ENCODE measurements at places on chromosomes 2 and 18.

DNA sequence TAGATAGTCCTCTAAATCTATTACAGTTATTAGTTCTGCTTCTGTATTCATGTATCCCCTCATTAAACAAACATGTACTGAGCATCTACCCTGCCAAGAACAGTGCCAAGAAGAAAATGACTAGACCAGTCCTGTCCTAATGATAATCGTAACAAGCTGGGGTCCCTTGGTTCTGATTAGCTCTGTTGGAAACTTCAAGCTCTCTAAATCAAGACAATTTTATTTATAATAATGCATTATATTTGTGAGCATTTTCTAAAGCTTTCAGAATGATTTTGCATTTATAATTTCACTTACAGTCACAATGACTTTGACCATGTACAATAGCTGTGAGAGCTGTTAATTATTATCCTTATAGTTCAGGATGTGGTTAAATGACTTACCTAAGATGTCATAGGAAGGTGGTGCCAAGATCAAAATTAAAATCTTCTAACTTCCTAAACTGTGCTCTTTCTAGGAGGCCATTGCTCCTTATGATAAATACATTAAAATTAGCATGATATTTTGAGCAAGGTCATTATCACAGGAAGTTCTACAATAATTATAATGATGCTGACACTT lies 336.5 kb upstream of the SLC39A10 start:
- DNase-seq, result no peak

- DNase-seq, result no peak
Observed at GRCh38 chr18:3712491-3712890, 262.5 kb downstream of the TGIF1 start.

GRCh38 chr2:73939419-73939818 lies 12.7 kb downstream of the DGUOK start:
- DNase-seq, result peak; percentile 49

DNA sequence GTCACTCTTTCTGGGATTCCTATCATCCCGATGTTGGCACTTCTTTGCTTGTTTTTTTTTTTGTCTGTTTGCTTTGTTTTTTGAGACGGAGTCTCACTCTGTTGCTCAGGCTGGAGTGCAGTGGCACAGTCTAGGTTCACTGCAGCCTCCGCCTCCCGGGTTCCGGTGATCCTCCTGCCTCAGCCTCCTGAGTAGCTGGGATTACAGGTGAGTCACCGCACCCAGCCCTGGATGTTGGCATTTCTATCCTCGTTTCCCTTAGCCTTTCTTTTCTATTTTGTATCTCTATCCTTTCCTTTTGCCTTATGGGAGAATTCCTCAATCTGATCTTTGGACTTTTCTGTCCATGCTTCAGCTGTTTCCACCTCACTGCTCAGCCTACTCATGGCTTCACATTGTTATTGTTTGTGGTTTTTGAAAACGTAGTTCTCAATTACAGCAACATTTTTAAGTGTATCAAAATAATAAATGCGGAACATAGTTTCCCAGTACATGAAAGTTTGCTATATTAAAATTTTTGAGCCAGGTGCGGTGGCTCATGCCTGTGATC lies 62.1 kb upstream of the ZNF516 start:
- no peak for DNase-seq

DNA sequence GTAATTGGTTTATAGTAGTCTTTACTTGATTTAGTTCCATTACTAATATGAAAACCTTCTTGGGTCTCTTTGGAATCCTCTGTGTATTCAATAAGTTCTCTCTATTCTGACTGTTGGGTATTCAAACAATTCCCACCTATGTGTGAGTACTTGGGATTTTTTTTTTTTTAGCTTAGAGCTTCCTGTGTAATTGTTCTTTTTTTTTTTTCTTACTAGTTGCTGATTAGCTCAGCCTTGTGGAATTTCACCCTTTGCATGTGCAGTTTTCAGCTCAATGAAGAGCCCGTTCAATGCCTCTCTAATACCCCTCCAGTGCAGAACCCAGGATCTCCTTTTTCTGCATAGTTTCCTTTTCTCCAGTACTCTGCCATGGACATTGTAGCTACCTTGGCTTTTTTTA lies 339.1 kb upstream of the GALNT5 start:
- no peak for DNase-seq

DNA sequence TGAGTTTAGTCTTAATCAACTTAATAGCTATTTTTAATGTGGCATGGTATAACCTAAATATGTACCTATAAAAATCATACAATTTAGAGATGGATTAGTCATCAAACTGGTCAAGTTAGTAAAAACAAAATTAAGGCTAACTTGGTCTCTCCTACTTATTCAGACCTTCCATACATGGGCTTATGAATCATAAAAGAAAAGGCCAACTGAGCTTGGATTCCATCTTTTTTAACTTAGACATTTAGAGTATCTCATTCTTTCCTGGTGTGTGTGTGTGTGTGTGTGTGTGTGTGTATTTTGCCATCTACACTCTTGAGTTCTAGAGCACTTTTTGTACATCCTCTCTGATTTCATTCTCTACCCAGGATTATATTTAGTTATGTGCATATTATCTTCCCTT lies 637.5 kb downstream of the PLCL1 start:
- DNase-seq, result no peak

DNA sequence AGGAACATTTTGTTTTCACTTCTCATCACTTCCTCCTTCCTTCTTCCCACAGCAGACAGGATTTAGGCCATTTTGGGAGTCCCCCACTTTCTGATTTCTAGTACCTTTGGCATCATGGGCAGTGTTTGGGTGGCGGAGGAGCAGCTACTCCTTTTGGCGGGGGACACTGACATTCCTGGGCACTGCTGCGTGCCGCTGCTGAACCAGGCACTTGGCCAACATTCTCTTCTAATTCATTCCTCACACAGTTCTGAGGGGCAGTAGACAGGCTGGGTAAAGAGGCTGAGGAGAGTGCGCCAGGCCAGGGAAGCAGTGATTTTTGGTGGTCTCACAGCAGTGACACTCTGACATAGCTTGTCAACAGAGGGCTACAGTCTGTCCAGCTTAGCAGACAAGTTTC lies 270.2 kb downstream of the LOXHD1 start:
- DNase-seq, result no peak

- peak; percentile 64 for DNase-seq
Observed at GRCh38 chr2:189254268-189254883, 74.8 kb upstream of the COL5A2 start.

- no peak for DNase-seq
Observed at GRCh38 chr2:42957109-42957860, 164.9 kb upstream of the HAAO start.

DNA sequence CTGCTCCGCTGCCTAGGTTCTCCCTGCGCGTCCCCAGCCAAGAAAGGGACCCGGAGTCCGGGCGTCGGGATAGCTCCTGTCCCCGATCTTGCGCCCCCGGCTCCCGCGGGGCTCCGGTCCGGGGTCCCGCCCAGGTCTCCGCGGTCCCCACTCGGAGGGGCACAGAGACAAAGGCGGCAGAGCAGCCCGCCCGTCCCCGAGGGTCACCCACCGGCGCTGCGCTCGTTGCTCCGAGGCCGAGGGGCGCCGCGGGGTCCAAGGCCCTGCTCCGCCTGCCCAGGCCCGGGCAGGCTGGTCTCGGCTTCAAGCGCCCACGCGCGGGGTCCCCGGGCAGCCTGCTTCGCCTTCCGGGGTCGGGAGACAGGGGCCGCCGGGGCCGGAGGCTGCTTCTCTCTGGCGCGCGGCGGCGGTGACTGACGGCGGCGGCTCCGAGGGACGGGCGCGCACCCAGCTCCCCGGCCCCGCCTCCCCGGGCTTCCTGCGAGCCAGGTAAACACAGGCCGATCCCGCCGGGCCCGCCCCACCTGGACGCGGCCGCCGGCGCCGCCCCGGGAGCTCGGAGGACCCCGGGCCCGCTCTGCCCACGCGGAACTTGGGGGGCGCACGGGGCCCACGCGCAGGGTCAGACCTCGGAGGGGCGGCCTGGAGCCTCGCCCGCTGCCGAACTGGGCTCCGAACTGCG lies at the start of gene MBP:
Gene MBP, minus strand, starts transcription at position 415 of the 682 bp plus-strand sequence. CDS start 27,522 bp downstream, outside the sequence.
- no peak for DNase-seq

DNA sequence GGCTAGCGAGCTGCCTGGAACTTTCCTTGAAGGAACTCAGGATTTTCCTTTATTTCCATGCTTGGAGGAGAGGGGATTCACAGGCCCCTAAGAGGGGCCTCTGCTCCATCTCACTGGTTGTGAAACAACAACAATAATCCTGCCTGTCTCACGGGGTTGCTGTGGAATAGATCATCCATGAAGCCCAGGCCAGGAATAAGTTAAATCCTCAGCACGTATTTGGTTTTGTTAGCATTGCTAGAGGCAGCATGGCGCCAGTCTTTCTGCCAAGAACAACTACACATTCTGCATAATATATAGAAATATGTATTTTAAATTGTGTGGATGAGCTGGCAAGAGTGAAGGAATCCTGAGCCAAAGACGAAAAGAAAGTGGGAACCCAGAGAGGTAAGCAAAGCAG lies 80.8 kb upstream of the L3MBTL4 start:
- DNase-seq, result no peak

- DNase-seq, result no peak
Observed at GRCh38 chr2:226136739-226137138, 662.9 kb downstream of the IRS1 start.

DNA sequence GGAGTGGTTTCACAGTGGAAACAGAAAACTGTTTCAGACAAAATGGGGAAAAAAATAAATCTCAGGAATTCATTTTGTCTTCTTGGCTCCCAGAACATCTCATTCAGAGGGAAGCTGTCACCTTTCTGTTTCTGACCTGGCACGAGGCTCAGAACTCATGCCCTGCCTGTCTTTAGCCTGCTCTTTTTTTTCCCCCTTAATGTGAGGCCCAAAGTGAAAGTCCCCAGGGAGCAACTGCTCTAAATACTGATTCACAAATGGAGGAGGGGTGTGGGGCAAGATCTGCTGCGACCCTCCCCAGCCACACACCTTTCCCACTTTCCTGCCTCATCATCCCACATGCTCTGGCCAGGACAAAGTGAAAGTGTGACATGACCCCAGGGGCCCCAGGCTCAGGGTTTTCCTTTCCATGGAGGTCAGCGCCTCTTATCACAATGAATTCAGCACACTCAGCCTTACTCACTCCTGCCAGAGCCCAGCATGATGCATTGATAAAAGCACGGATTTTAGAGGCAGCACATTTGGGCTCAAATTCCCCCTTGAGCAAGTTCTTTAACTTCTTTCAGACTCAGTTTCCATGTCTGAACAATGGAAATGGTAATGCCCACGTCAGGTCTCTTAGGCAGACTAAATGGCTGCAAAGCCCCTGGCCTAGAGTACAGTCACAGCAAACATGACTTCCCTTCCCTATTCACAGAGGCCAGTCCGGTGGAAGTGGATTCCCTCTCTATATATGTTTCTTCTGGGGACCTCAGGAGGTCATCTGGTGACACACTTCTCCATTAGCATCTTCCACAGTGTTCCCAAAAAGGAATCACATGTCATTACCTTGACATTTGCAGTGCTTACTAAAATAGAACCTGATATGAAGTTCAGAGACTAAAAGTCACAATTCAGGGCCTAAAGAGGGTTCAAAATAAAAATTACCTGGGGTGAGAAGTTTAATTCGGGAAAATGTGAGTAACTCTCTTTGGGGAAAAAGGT lies 55.3 kb upstream of the TMEM163 start:
- peak; percentile 8 for DNase-seq

DNA sequence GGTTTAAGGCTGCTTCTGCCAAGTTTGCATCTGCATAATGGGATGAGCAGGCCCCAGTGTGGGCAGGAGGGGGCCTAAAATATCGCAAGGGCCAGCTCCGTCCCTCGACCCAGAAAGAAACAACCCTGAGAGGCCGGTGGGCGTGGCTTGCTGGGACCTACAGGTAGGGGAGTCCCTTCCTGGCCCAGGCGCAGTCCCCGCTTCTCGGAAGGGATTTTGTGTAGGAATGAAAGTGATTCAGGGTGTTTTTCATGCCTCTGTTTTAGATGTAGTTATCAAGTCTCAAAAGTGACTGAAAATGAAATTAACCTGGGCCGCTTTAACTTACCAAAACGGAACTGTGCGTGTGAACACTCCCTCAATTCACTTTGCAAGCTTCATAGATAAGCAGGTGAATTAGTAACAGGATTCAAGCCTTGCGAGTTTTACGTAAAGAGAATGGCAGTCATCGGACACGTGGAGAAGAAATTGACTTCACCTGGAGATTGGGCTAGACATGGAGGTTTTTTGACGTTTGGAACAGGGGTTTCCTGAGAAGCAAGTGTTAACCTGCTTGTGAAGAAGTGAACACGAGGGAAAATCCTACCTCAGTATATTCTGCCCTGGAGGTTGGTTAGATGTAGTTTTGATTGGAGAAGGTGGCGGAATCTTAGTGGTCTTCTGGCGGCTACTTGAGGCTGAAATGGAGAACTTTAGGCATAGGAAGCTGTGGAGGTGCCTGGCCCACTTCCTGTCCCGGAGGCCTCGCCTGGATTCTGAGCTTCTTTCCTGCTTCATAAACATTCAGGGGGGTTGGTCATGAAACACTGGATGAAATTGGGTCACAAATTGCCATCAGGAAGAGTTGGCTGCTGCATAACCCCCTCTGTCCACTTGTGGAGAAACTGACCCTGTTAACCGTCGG lies 1.7 kb downstream of the NCK2 start:
- no peak for DNase-seq

DNA sequence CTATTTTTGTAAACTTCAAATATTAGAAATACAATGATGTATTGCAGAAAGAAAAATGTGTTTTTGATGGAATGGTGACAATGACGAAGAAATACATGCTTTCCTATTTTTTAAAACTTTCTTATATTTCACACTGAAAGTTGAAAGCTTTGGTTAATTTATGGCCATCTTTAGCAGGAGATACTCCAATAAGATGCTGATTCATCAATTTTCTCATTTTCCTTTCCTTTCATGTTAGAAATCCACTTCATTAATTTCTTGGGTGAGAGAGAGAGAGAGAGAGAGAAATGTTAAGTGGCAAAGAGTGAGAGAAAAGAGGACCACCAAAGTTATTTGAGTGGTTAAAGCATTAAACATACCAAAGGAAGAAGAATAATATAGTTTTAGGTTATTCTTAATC lies 28.6 kb upstream of the MAP2 start:
- DNase-seq, result no peak

GRCh38 chr2:236400594-236401360 lies 136.6 kb upstream of the ASB18 start:
- DNase-seq, result no peak

DNA sequence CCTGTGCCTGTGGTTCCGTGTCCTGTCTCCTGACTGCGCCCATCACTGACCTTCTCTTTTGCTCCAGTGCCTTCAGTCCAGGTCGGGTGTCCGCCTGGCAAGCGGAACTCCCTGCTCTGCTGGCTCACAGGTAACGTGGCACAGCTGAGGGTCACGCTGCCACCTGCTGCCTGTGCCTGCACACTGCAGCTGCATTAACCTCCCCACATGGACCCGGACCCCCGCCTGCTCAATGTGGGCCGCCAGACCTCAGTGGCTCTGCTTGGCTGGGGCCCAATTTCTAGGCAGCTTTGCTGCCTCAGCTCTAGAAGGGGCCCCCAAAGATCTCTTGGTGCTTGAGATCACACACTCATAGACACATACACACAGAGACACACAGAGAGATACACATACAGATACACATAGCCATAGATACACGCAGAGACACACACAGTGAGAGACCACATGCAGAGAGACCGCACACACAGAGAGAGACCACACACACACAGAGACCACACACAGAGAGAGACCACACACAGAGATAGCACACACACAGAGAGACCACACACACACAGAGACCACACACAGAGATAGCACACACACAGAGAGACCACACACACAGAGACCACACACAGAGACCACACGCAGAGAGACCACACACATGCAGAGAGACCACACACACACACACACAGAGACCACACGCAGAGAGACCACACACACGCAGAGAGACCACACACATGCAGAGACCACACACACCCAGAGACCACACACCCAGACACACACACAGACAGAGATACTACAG lies 14.9 kb upstream of the CNNM3 start:
- peak; percentile 27 for DNase-seq

GRCh38 chr18:11587432-11587831 lies 22.0 kb upstream of the SLC35G4 start:
- DNase-seq, result no peak

Measured in HFFc6 (cell line).